ENCODE measurements at places on chromosomes 5 and 9.

DNA sequence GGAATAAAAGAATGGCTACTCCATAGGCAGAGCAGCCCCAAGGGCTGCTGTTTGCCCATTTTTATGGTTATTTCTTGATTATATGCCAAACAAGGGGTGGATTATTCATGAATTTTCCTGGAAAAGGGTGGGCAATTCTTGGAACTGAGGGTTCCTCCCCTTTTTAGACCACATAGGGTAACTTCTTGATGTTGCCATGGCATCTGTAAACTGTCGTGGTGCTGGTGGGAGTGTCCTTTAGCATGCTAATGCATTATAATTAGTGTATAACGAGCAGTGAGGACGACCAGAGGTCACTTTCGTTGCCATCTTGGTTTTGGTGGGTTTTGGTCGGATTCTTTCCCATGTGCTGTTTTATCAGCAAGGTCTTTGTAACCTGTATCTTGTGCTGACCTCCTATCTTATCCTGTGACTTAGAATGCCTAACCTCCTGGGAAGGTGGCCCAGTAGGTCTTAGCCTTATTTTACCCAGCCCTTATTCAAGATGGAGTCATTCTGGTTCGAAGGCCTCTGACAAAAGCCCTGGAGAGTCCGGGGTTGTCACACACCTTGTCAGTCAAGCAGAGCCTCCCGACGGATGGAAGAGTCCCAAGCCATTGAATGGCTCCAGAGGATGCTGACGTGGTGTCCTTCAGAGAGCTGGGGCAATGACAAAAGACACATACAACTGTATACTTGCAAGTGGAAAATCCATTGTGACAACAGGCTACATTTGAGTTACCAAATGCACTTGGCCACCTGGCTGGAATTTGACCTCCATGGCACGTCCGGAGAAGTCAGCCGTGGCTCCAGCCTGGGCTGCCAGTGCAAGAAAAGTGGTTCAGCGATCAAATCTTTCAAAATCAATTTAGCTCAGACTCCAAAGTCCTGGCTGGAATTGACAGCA is 67.1 kb upstream of the CLINT1 start:
- DNase-seq, result no peak

GRCh38 chr9:68505681-68506409 is 34.8 kb downstream of the TMEM252 start:
- no peak for DNase-seq

- no peak for DNase-seq
Measured at GRCh38 chr5:81021486-81021885, 61.3 kb downstream of the RASGRF2 start.

DNA sequence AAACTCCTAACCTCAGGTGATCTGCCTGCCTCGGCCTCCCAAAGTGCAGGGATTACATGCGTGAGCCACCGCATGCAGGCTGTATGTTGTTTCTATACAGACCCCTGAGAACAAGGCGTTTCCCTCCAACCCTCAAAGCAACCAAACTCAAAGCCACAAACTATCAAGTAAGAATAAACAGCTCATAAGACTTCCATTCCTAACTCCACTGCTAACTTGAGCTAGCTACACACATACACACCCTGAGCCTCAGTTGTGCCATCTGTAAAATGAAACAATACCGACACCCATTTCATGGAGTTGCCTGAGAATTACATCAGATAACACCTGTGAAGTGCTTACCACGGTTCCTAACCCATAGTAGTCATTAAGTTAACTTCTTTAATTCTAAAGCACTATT is 70.8 kb downstream of the SERINC5 start:
- no peak for DNase-seq

DNA sequence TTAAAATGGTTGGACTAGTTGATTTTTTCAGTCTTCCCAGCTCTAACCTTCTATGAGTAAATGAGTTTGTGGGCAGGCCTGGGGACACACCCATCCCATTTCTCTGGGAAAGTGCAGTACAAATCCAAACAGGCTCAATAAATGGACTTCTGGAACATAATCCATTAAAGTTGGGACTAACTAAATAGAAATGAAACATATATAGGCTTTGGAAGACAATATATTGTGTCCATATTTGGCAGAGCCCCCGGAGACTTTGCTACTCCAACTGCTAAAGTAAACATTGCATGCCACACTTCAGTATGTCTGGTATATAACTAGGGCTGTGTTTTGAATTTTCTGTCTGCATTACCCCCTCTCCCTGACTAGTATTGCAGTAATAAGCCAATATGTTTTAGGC is 191.4 kb upstream of the DAB2 start:
- DNase-seq, result no peak

DNA sequence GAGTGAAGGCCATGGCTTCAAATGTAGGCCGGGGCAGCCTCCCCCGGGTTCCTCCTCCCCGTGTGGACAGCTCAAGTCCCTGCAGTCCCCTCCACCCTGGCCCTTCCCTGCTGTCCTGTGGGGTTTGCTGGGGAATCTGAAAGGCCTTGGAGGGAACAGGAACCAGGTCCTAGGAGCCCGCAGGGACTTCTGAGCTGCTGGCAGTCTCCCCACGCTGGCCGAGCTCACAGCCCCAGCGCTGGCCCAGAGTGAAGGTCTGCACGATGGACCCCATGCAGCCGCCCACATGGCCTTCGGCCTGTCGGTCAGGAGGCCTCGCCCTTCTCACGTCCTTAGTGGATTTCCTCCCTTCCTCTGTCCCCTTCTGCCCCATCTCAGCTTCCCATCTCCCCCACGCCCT is 25.7 kb upstream of the NOTCH1 start:
- DNase-seq, result no peak

DNA sequence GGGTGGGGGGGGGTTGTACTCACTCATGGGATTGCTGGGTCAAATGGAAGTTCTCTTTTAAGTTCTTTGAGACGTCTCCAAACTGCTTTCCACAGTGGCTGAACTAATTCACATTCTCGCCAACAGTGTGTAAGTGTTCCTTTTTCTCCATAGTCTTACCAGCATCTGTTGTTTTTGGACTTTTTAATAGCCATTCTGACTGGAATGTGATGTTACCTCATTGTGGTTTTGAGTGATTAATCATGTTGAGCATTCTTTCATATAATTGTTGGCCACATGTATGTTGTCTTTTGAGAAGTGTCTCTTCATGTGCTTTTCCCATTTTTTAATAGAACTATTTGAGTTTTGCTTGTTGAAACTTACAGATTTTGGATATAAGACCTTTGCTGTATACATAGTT is 94.9 kb upstream of the PLPPR1 start:
- DNase-seq, result no peak

DNA sequence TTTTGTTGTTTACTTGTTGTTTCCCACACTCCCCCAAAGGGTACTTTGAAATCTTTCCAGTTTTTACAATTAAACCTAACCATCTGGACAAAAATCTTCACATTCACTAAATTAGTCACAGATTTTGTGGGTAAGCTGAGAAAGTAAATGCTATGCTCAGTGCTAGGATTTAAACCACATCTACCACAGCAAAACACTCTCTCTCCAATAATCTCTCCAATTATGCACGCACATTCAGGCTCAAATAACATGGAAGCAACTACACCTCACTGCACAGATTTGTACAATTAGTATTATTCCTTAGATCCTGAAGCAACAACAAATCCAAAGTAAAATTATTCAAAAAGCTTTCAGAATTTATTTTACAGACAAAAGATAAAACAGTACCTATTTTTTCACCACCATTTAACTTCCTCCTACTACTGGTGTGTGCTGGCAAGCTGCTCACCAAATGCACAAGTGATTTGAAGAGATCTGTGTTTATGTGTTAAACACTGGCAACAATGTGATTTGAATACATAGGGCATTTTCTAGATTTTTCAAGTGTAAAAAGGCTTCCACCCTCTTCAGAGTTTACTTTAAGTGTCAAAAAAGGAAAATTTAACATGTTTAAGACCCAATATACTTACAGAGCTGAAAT is 16.6 kb downstream of the ZNF608 start:
- no peak for DNase-seq

DNA sequence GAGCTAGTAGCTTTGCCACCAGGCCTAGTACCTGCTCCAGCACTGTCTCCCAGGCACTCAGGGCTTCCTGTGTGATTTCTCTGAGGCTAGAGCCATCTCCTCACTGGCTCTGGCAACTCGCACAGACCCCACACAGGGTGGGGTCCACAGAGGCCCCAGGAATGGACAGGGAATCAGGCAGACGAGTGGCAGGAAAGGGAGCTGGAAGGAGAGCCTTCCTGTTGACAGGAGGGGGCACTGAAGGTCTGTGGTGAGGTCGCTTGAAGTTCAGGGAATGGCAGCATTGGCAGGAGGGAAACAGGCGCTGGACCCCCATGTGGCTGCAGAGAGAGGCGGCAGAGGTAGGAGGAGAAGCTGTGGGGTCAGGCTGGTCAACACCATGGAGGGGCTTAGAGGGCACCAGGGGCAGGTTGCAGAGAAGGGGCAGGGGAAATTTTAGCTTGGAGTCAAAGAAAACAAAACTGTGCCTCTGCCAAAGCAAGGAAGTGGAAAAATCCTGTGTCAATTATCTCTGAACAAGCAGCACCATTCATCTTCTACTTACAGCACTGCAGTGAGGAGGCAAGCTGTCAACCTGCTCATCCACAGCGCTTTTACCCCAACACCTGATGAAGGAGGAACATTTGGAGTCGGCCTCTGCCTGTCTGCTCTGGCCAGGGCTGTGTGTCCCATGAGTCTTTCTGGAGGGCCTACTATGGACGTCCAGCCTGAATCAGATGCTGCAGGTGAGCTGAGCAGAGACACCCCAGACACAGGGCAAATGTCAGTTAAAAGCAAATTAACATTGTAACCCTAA is 270.2 kb downstream of the FSTL4 start:
- DNase-seq, result no peak

Data from T-helper 17 cell (primary cell).